NCI-H1930 (cell line): ENCODE measurements at places on chromosomes 12 and 14.

- no peak for DNase-seq
These were observed 88.9 kb downstream of the NTF3 start for GRCh38 chr12:5520831-5521230.

DNA sequence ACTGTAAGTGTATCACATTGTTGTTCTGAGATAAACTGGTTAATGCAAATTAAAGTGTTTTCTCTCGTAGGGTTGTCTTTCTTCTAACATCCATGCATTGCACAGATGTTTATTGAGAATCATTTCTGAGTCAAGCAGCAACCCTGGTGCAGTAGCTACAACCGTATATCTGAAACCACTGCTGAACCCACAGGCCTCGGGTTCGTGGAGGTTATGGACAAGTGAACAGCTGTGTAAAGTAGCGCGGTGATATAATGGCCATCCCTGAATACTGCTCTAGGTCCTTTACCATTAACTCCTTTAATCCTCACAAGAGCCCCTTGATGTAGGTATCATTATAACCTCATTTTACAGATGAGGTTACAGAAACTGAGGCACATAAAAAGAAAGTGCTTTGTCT lies 486.1 kb upstream of the TMEM132C start:
- DNase-seq: no peak

- peak; percentile 57 for DNase-seq
These were observed 396 bp downstream of the FERMT2 start for GRCh38 chr14:52950410-52950897.

DNA sequence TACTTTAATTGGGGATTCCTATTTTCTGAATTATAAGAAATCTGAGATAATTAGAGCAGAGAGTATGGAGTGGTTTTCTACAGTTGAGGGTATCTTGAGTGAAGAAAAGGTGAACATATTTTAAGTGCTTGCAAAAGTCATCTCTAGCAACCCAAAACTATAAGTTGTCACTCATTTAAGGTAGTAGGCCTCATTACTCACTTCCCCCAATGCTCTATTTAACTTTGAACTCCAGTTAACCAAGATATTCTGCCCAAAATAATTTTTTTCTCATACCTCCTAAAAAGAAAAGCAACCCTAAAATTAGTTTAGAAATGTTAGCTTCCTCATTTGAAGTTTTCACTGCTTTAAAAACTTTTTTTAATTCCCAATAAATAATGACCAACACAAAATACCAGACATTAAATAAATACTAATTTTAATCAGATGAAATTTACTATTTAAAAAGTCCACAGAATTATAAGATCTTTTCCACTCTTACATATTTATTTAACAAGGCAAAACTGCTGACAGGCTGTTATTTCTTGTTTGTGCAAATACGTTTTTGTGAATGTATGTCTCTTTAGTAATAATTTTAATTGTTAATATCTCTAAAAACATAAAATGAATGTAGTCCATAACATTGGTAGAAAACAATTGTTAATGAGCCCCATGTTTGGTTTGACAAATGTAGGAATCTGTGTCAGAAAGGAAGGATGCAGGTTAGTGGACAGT lies 47.8 kb downstream of the VRK1 start:
- DNase-seq: no peak

GRCh38 chr12:59069516-59069915 lies 149.2 kb upstream of the LRIG3 start:
- DNase-seq: no peak

DNA sequence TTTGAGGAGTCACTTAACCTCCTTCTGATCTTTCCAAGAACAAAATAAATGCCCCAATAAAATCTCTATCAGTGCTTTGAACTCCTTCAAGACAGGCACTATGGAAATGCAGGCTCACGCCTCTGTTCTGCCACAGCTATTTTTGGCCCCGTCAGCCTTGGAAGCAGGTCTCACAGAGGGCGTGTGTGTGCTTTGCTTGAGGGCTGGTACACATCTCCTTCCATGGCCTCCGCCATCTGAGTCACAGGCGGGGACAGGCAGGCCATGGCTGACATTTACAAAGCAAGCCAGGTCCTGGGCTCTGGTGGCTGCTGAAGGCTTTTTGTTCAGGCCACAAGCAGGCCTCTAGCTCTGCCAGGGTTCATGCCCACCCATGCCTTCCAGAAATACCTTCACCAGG lies 16.0 kb downstream of the PRIMA1 start:
- no peak for DNase-seq
